ENCODE measurements at places on chromosomes 7 and 10. TPM values are rescaled to one million over a fixed set of nuclear protein-coding genes. Genes with fewer than 3 reads are reported as not detected.

- no peak for DNase-seq
Observed at GRCh38 chr7:158248816-158249215, 338.8 kb downstream of the PTPRN2 start.

- no peak for DNase-seq
Observed at GRCh38 chr10:67771200-67771599, 66.8 kb downstream of the DNAJC12 start.

DNA sequence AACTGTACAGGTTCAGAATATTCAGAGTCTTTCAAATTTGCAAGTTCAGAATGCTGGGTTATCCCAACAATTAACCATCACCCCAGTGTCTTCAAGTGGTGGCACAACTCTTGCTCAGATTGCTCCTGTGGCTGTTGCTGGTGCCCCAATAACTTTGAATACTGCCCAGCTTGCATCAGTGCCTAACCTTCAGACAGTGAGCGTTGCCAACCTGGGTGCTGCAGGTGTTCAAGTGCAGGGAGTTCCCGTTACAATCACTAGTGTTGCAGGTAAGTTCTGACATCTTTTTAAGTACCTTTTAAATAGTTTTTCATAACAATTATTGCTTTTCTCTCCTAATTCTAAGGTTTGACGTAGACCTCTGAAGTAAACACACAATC is 2.7 kb downstream of the SP4 start:
- DNase-seq = no peak

- no peak for DNase-seq
Observed at GRCh38 chr10:4127518-4128315, 342.7 kb upstream of the KLF6 start.

FBXW4 gene
- 61.6 TPM for polyA plus RNA-seq

- no peak for DNase-seq
Observed at GRCh38 chr7:116601426-116601825, 70.6 kb upstream of the MET start.

GRCh38 chr7:137304624-137305235 is 38.8 kb downstream of the PTN start:
- DNase-seq = no peak

PLXNA4 gene
- 12.2 TPM for polyA plus RNA-seq

DNA sequence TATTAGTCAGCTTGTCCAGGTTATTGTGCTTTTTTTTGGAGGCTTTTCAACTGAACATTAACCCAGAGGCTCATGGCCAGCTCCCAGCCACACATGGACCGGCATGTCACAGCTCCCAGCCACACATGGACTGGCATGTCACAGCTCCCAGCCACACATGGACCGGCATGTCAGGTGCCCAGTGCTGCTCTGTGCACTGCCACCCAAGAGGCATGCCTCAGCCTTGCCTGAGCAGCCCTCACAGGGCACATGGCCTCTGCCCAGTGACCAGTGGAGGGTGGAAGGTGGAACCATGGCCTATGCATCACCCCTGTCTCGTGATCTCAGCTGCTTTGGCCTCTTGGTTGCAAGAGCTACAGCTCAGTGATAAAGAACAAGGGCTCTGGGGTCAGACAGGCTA is 119.8 kb downstream of the OAT start:
- no peak for DNase-seq

DNA sequence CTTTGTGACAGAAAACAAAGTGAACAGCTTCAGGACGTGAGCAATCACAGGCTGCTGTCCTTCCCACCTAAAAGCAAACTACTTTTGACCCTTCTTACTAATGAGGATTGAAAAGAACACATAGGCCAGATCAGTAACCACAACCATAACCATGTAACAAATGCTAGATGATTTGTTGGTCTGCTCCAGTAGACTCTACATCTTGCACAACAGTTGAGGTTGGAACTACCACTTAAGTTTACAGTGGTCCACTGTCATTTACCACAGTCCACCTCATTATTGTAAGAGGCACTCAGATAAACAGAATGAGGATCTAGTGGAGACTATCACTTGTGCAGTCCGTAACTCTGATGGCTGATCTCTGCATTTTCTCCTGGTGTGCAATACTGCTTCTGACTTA is 27.8 kb downstream of the NET1 start:
- no peak for DNase-seq

DNA sequence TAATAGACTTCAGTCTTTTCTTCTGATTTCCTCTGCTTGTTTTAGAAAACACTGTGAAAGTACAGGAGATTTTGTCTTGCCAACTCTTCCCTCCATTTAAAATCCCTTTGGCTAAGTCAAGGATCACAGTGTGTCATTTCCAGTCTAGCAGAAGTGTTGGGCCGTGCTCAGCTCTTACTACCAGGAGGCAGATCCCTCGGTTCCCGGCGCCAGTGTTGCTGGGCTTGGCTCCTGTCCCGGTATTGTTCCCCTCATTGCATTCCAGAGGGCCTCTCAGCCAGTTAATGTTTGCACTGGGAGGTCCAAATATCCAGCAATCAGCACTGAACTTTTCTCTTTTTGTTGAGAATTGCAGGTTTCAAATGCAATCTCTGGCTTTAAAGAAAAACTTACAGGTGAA is 612.1 kb upstream of the MGMT start:
- DNase-seq = peak; percentile 71

DNA sequence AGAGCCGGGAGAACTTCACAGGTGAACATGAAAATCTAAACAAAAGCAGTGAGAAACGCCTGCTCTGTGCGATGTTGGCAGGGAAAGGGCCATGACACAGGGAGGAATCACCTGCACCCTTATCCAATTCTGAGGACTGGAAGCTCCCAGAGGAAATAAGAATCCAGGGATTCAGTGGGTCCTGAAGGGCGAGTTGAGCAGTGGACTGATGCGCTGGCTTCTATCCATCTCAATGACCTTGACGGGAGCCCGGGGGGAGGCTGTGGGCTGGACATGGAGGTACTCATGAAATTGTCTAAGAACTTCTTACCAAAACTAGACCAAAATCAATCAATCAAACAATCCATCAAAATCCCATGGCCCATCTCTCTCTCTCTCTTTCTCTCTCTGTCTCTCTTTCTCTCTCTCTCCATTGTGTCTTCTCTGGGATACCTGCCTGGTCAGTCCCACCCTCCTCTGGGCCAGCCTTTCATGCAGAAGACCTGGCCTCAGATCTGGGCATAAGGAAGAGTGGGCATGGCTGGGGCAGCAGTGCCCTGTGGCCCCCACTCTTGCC is 7.2 kb downstream of the CPXM2 start:
- no peak for DNase-seq

DNA sequence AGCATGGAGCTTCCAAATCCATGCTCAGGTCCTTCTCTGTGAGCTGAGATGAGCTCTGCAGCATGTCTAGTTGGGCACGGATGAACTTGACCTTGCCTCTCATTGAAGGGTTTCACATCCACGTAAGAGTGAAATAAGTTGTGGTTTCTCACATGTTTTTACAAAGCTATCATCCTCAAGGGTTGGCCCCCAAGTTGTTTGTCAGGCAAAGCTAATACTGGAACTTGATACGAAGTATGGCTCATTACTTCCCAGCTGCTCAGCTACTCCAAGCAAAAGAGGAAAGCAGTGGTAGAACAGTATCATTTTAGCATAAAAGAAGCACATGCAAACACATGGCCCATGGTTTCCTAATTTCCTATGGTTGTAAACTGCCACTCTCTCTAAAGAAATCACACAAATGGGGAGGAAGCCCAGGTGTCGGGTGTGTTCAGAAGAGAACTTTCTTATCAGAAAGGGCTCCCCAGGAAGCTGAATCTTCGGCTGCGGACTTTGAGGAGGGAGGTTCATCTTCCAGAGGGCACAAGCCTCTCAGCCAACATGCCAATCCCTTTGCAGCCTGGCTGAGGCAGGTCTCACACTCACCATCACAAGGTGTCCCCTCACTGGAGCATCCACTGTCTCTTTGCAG is 45.3 kb downstream of the PDLIM1 start:
- DNase-seq = no peak
